Inflammatory macrophage treated with lipopolysaccharide for 1 hour (primary cell): ENCODE measurements at places on chromosomes 11 and 22.

GRCh38 chr11:12045914-12046635 lies 37.6 kb upstream of the DKK3 start:
- peak; percentile 67 for DNase-seq

DNA sequence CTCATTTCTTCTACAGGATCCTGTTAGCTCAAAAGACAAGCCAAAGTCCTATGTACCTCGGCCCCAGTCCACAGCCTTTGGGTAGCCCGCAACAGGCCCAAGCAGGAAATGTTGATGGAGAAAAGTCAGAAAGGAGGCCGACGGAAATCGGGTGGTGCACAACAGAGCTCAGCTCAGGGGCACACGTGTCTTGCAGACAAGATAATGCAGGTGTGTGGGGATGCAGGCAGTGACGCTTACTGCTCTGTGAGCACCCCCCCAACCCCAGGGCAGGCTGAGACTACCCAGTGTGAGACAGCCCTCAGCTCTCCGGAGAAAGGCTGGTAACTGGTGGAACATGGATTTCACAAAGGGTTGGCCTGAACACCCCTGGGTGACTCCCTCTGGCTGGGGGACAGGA lies 4.3 kb upstream of the PDE2A start:
- no peak for DNase-seq

DNA sequence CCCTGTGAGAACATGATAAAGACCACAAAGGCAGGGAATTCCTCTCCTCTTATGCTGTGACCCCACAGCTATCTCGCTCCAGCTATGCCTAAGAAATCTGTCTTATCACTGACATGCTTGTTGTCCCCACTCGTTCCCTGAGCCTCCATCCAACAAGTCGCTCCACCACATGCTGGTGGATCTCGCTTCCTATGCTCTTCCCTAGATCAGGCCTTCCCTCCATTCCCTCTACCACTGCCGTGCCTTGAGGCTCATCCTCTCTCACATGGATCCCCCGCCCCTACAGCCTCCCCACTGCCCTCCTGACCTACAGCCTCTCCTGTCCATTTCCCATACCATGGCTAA lies 1.4 kb upstream of the DGAT2 start:
- DNase-seq: no peak

- DNase-seq: no peak
Measured at GRCh38 chr11:61969391-61969758, 1.9 kb upstream of the FTH1 start.

DNA sequence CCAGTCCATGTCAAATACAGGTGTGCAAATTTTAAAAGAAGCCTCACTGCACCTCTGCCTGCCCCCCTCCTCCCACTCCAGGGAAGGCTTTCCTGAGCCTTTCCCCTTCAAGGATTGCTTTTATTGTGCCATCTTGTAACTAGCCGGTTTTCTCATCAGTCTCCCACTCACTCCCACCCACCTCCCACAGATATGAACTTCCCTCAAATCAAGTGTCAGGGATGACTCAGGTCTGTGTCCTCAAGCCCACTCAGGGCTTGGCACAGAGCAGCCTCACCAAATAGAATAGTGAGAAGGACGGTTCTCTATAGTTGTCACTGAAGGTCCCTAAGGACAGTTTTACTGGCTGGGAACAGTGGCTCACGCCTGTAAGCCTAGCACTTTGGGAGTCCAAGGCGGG lies 43.0 kb downstream of the THAP12 start:
- DNase-seq: peak; percentile 90

DNA sequence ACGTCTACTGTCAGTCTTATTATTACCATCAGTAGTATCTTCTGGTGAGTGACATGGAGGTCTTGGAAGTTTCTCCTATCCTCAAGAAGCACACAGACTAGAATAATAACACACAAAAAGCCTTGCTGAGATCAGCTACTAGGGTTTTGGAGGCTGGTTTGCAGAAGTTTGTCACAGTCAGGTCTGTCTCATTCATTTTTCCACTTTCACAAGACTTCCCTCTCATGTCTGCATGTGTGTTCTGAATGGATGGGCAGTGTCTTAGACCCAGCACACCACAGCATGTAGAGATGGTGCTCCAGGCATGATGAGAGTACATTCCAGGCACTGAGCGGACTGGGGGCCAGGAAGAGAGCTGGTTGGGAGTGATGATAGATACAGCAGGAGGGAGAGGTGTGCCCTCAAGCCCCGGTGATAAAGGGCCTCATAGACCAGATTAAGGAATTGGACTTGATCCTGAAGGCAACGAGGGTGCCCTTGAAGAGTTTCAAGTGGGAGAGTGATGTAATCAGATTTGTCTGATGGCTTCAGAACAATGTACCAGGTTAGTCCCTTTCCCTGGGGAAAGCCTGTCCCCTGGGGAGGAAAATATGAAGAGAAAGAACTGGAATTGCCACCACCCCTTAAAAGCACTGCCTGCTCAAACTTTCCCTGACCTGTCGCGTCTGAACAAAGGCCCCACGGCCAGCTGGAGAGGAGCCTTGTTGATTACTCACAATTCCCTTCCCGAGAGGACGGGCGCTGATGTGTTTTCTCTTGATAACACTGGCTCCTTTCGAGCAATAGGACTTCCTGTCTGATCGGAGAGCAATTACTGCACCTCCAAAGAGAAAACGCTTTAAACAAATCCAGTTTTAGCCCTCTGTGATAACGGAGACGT lies 45.1 kb upstream of the LMO2 start:
- no peak for DNase-seq

- DNase-seq: no peak
Measured at GRCh38 chr11:35629511-35629910, 11.3 kb downstream of the FJX1 start.

DNA sequence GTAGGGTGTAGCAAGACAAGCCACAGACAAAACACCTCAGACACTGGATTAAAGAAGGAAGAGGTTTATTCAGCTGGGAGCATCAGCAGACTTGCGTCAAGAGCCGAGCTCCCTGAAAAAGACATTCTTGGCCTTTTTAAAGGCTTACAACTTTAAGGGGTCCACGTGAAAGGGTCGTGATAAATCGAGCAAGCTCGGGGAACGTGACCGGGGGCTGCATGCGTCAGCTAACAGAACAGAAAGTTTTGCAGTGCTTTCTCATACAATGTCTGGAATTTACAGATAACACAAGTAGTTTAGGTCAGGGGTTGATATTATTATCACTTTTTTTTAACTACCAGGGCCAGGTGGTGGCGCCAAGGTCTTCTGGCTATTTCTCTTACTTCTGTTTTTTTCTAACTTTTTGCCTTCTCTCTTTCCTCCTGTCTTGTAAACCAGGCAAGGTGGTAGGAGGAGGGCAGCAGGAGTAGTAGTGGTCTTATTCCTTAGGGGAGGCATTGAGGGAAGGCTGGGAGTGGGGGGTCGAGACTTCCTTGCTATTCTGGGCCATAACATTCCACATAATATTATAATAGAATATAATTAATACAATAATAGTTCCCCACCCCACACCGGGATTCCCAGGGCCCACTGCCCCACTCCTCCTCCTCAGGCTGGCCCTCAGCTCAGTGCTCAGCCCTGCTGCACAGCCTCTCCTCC lies 587 bp upstream of the ALDH3B1 start:
- peak; percentile 17 for DNase-seq

DNA sequence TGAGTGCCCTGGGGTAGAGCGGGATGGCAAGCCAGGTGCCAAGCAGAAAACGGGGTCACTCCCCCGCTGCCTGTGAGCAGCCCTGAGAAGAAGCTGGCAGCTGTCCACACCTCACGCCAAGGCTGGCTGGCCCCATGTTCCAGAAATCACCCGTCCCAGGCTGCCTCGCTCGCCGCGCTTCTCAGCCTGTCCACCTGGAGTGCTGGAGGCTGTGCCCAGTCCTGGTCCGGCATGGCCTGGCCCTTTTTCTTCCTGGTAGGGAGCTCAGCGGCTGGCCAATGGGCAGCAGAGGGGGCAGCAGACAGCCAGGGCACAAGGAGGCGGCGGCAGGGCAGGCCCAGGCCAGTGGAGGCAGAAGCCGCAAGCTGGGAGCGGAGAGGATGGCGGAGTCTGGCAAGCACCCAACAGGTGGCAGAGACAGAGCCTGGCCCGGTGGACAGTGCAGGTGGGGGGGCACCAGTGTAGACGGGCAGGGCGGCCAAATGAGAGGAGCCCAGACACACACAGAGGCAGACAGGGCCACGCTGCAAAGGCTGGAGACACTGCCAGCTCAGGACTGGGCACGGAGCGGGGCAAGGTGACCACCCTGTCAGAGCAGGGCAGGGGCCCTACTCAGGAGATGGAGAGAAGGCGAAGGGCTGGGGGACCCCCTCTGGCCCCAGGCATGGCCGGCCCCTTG lies 37.2 kb upstream of the TH start:
- no peak for DNase-seq

DNA sequence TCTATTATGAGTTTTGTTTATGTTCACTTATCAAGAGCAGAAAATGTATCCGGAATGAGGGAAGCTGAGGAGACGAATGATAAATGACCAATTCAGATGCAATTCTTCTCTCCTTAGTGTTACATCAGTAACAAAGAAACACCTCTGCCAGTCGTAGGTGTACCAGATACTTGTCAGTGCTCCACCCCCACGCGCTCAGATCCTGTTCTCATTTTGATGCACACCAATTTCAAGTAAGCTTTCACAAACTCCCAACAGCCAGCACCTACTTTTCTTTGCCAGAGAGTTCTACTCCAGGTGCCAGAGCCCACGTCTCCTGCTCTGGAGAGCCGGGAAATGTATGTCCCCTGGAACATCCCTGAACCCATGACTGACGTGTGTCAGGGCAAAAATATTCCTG lies 43.7 kb downstream of the OR8B12 start:
- DNase-seq: no peak

GRCh38 chr11:65850217-65851082 lies 7.5 kb downstream of the CFL1 start:
- no peak for DNase-seq

DNA sequence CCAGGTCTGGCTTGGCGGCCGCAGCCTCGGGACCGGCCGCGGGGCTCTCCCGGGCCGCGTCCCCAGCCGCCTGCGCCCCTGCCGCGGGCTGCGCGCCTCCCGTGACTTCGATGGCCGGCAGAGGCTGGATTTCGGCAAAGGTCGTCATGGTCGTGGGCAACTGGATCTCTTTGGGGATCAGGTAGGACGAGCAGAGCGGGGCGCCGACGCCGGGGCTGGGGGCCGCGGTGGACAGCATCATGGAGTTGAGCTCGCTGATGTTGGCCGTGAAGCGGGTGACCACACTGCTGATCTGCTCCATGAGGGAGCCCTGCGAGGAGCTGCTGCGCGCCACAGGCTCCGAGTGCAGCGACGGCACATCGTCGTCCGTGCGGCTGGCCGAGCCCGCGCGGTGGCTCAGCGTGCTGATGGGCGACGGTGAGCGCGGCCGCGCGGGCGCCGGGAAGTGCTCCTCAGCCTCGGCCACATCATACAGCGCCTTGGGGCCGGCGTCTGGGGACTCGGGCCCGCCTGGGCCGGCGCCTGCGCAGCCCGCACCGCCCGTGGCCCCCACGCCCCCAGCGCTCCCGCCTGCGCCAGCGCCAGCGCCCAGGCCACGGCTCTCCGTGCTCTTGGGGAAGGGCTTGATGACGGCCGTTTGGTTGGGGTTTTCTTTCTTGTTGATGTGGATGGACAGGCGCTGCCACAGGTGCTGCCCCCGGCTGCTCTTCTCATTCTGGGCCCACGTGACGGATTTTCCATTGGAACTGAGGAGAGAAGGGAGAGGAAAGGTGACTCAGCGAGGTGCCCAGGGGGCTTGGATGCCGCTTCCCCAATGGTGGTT lies 171.4 kb upstream of the CTSC start:
- no peak for DNase-seq

DNA sequence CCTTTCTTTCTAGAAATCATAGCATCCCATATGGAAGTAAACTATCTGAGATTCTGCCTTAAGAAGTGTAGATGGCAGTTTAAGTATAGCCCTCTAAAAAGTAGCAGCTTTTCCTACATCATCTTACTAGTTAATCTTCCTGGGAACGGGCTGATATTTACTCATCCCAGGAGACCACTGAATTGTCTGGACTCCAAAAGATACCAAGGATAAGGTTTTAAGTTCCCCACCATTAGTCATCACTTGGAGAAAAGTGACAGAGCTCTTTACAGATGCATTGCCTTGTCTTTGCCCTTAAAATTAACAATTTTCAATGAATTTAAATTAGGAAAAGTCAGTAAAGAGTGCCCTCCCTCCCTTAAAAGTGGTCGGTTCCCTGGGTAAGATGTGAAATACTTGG lies 129.5 kb downstream of the MAML2 start:
- no peak for DNase-seq

GRCh38 chr11:108938604-108939003 lies 273.7 kb downstream of the DDX10 start:
- DNase-seq: no peak
